ENCODE measurements at places on chromosomes 16 and 17. TPM values are rescaled to one million over a fixed set of nuclear protein-coding genes. Genes with fewer than 3 reads are reported as not detected.

DNA sequence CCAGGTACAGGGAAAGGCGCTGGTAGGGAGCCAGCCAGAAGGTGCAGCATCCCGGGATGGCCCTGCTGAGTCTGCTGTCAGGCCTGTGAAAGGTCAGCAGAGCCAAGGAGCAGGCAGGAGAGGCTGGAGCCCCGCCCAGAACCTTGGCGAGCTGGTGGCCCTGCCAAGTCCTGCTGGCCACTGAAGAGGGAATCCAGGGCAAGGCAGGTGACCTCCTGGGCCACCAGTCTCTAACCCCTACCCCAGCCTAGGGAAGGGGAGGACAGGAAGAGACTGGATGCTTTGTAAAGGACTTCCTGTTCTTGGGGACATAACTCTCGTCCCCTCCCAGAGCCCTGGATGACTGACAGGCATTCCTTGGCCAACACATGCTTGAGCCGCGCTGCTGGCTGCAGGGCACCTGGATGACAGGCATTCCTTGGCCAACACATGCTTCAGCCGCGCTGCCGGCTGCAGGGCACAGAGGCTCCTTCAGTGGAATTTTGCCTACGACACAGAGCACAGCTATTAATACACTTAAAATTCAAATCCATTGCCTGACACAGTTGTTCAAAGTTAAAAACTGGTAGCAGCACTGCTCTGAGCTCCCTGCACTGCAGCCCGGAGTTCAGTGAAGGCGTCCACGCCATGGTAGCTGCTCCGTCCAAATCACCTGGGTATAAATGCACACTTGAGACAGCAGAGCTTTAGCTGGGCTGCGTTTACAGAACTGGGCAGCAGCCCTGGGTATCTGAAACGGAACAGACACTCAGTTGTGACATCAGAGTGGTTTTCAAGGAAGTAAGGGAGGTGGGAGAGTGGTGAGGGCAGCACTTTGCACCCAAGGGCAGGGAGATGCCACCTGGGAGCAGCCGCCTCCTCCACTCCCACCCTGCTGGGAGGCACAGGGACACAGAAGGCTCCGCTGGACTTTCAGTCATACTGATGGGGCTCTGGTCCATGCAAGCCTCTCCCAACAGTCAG lies 2.0 kb upstream of the BRICD5 start:
- no peak for DNase-seq

Gene RGS11
- total RNA-seq, result 21.4 TPM

DNA sequence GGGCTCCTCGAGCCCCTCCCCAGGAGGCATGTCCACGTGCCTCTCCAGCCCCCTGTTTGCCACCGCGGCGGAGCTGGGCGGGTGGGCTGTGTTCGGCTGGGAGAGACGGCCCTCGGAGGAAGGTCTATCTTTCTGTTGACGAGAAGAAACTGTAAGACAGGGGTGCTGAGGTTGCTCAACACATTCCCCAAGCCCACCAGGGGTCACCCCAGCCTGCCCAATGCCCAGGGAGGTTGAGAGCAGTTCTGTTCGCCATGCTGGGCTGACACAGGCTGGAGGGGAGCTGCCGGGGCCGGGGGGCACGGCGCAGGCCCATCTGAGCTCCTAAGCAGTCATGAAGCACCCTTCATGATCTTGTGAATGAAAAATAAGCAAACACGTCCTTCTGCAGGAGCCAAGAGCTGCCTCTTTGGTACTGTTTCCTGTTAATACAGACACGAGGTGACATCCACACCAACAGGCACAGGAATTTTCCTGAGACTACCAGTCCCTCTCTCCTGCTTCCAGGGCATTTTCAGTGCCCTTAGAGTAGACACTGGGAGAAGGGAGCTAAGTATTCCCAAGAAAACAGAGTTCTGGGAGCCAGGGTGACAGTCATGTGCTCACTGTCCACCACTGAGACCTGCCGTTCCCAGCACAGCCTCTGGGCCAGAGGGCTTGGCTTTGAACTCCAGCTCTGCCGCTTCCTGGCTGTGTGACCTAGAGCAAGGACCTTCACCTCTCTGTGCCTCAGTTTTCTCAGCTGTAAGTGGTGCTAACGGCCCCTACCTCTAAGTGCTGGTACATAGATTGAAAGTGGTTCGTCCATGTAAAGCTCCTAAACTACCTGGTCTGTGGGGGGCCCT lies 9.2 kb downstream of the UBALD2 start:
- no peak for DNase-seq

DNA sequence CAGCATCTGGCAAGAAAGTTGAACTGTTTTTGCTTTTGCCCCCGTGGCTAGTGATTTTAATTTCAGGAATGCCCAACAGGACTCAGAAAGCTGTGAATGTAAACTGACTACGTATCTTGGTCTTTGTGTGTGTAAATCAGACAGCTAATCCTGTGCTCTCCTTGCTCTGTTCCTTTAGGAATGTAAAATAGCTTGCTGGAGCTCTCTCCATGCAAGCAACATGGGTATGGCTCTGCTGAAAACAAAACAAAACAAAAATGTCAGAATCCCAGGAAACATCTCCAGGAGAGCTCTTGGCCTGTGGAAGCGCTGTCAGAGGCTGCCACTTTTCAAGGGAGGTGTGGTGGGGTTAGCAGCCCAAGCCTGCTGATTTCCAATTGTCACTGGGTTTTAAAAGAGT lies 161.8 kb upstream of the NOG start:
- no peak for DNase-seq

- no peak for DNase-seq
Observed at GRCh38 chr16:49748322-49748721, 107.6 kb downstream of the ZNF423 start.

GRCh38 chr17:32819035-32819434 lies 57.9 kb downstream of the MYO1D start:
- DNase-seq, result no peak

DNA sequence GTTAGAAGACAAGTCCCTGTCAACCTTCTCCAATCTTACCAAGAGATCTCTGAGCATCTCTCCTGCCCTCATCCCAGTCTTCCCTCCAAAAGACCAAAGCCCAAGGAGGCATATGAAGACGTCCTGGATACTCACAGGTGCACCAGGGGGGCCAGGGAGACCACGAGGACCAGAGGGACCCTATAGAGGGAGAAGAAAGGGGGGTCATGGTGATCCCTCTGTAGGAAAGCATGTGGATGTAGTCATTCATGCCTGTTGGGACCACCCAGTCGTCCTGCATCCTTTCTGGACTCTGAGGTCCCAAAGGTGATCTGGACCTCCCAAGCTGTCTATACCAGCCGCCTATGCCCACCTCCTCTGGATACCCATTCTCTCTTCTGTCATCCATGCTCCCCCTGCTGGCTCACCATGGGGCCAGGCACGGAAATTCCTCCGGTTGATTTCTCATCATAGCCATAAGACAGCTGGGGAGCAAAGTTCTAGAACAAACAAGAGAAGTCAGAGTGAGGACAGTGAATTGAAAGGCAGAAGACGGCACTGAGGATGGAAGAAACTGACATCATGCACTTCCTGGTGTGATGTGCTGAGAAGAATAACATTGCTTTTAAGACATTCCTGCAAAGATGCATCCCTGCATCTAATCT lies 3.3 kb downstream of the COL1A1 start:
- no peak for DNase-seq

Gene PNMT
- total RNA-seq, result 0.35 TPM

DNA sequence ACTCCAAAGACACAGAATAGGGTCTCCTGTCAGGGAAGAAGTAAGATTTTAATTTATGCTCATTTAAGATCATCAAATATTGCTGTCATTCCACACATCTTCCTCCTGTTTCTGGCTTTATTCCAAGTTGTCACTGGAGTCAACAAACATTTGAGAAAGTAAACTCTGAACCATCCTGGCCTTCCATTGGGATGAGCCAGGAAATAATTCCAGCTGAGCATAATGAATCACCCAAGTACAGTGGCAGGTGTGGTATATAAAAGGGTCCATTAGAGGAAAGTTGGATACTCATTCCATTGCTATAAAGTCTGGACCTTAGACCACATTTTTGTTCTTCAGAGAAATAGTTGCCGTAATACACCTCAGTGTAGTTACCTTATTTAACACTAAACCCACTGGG lies 246.1 kb downstream of the SLC39A11 start:
- no peak for DNase-seq

- DNase-seq, result no peak
Observed at GRCh38 chr17:75468779-75469373, 12.4 kb downstream of the TMEM94 start.

DNA sequence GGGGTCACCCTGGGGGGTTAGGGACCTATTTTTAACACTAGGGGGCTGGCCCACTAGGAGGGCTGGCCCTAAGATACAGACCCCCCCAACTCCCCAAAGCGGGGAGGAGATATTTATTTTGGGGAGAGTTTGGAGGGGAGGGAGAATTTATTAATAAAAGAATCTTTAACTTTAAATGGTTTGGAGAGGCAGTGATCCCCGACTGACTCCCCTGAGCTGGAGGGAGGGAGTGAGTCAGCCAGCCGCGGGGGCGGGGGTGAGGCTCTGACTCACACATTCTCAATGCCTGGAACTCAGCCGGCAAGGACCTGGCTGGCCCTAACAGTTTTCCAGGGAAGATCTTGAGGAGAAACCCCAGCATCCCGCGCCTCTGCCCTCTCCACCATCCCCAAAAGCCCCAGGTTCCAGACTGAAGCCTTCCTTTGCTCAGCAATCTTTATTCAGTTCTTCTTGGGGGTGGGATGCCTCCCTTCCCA lies 1.5 kb downstream of the HCFC1R1 start:
- DNase-seq, result peak; percentile 97

Gene YBX2
- 2.3 TPM for total RNA-seq

GRCh38 chr17:4498461-4499397 lies at the start of gene SPNS2:
Gene SPNS2 (plus strand): TSS chr17:4498881. CDS start chr17:4499048, 167 bp downstream.
- no peak for DNase-seq

Gene ITGAD
- 0.39 TPM for total RNA-seq

DNA sequence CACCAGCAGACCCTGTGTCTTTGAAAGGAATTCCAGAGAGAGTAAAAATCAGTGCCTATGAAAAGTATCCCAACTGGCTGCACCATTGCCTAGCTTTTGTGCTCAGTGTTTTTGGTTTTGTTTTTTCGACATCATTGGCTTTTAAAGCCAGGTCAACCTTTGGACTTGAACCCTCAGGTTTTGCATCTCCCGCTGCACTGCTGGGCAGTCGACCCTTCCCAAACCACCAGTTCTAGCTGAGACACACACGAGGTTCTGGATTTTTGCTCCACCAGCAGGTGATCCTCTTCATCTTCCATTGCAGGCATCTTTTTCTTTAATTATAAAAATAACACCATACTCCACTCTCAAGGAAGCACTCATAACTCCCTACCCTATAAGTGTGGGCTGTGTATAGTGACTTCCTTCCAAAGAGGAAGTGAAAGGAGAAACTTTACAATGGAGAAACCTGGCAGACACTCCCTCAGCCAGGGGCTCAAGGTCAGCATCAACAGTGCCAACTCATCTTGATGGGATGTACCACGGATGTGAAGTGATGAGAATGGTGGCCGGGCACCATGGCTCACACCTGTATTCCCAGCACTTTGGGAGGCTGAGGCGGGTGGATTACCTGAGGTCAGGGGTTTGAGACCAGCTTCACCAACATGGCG lies 57.8 kb downstream of the BMERB1 start:
- no peak for DNase-seq

GRCh38 chr17:34634551-34635160 lies 55.3 kb downstream of the TMEM132E start:
- no peak for DNase-seq

- no peak for DNase-seq
Observed at GRCh38 chr16:2429771-2430663, 770 bp downstream of the CCNF start.

Gene C1QTNF8
- not detected for total RNA-seq

DNA sequence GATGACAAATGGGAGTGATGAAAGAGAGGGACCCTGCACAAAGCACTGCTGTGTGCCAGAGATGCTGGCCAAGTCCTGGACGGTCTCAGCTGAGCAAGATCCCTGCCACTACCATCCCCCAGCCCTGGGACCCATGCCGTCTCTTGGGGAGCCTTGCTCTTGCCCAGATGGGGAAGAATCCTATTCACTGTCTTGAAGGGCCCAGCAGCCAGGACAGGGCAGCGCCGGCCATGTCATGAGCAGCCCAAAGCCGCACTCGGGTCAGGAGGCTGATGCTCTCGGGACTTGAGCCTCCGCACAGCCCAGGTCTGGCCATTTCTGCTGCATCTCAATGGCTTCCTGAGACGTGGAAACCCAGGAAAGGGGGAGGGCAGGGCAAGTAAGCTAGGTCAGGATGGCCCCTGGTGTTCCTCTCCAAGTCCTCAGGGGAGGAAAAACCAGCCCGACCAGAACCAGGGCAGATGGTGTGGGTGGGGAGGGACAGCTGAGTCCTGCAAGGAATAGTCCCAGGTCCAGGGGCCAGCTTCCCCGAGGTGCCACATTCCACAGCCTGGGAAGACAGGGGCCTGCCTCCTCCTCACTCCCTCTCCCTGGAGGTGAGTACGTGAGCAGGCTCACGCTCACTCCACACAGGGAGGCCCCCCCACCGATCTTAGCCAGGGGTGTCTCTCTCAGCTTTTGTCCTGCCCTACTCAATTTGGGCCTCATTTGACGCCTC lies 7.8 kb upstream of the KRT19 start:
- DNase-seq, result no peak

- no peak for DNase-seq
Observed at GRCh38 chr16:4454623-4455022, 19.8 kb downstream of the NMRAL1 start.

Gene CD300H
- total RNA-seq, result not detected

Gene SMTNL2
- 0.74 TPM for total RNA-seq

Gene GAS2L2
- 1.2 TPM for total RNA-seq

Gene AXIN2
- 26.9 TPM for total RNA-seq

DNA sequence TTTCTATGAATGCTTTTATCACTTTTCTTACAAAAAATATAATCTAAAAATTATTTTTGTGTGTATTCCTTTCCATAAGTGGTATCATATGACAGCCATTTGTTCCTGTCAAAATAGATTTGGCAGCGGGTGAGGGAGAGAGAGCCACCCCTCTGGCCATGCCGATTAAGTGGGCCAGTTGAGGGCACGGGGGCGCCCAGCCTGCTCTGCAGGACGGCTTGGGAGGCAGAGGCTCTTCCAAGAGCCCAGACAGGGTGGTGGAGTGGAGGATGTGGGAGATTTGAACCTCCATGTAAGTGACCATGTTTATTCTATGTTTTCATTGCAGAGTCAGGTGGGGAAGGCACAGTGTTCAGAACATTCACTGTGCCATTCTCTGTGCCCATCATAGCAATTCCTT lies 88.8 kb downstream of the IRX3 start:
- DNase-seq, result no peak

DNA sequence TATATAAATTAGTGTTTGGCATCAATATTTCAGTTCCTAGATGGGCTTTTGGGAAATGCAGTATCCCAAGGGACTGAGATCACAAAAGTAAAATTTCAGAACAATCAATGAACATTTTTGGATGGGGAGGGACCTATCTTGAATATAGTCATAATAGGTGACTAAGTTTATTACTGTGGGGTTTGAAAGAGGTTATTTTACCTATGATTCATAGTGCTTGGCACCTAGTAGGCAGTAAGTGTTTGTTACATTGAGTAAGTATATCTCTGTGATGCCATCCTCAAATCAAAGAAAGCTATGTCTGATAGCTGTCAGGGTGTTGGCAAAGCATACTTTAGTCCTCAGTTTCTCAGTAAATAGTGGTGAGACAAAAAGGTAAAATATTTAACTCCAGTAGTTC lies 36.9 kb downstream of the ZNF207 start:
- no peak for DNase-seq

- no peak for DNase-seq
Observed at GRCh38 chr17:10415161-10415560, 6.6 kb downstream of the MYH8 start.

GRCh38 chr16:84925092-84925772 lies 86.1 kb downstream of the ZDHHC7 start:
- DNase-seq, result no peak

GRCh38 chr16:31527734-31528274 lies at the start of gene AHSP:
Gene AHSP (plus strand): TSS chr16:31527900. CDS start chr16:31528140, 240 bp downstream.
- no peak for DNase-seq

Measured in mesenteric fat pad (tissue), 1 donor.